ENCODE measurements at places on chromosomes 6 and 20. TPM values are rescaled to one million over a fixed set of nuclear protein-coding genes. Genes with fewer than 3 reads are reported as not detected.

DSP gene
- total RNA-seq: 124 TPM

PRDM13 gene
- total RNA-seq: not detected

XKR7 gene
- not detected for total RNA-seq

DNA sequence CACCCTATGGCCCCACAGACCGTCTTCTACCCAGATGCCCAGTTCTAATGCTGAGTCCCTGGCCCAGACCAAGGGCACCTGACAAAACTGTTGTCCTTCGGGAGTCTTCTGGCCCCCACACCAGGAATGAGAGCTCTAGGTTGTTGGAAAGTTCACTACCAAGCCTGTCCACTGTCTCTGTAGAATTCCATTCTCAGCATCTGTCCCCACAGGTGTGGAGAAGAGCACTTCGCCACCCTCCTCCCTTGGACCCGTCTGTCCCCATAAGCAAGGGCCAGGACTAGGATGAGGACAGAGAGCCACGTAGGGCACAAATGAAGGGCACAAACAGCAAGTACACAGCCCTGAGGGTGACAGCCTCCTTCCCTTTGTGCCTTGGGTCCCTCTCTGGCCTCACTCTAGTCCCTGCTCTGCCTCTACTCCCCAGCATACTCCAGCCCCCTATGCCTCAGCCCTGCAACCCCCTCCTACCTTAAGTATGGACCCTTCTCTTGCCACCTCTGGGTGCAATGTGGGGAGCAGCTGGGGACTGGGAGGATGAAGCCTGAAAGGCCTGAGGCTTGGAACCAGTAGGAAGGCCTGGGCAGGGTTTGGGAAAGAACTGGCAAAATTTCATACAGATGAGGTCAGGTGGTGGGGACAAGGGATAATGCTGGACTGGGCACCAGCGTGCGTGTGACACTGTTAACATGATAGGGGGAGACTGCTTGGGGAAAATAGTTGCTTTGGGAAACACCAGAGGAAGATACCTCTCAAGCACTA lies 4.3 kb downstream of the LZTS3 start:
- no peak for DNase-seq

All from osteocyte (in vitro differentiated cells).